IPS-NIHi11 (cell line): ENCODE measurements at places on chromosomes 4 and X.

DNA sequence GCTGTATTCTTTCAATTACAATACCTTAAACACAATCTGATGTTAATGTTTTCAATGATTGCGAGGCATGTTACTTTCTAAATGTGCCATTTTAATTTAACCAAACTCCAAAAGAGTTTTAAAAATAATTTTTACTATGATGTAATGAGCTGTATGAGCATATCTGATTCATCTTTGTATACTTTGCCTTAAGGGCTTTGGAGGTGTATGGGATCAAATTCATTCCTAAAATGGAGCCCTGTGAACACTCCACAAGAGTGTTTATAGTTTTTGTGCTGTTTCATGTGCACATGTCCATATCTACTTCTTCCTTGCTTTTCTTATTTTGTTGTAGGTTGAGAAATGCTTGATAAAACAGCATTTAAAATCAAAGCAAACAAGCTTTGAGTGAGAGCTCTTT, 82.4 kb downstream of the ATP10D start:
- no peak for DNase-seq

GRCh38 chr4:169634975-169635374, 14.6 kb downstream of the CLCN3 start:
- DNase-seq = no peak

DNA sequence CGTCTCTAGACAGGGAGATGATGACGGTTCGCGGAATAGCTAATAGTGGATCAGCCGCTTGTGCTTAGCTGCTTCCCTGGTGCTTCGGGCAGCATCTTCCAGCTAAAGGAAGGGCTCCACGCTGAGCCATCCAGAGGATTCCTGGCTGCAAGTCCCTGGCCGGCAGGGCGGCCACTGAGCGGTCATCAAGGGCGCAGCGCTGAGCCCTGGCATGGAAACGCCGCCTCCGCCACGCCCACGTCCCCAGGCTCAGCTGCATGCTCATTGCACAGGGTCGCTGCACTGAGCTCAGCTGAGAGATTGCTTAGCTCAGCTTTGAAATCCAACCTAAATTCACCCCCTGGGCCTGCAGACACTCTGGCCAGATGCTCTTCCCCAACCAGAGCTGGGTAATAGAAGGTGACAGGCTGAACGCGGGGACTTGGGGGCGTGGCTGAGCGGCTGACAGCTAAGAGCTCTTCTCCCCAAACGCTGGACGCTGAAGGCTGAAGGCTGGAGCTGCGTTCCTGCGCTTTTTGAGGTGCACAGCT, 118.2 kb upstream of the KIT start:
- DNase-seq = peak; percentile 79

DNA sequence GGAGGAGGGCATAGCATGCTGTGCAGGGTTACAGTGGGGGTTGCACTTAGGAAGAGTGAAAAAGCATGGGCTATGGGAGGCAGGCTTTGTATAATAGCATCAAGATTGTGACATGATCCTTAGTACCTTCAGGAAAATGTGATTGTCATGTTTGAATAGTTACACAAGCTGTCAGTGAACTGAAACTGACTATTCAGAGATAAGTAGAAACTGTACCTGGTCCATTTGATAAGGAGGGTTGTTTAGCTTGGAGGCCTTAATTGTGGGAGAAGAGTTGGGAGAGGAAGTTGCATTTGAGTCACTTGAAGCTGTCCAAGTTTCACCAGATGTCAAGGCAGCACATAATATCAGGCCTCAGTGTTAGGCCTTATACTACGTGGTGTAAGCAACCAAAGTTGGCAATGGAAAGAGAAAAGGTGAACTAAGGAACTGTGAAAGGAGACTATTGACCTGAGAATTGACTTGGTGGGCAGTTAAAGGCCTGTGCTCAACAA, 85.0 kb downstream of the TEX13C start:
- no peak for DNase-seq

GRCh38 chrX:118976599-118977340, 2.4 kb downstream of the LONRF3 start:
- DNase-seq = peak; percentile 35

DNA sequence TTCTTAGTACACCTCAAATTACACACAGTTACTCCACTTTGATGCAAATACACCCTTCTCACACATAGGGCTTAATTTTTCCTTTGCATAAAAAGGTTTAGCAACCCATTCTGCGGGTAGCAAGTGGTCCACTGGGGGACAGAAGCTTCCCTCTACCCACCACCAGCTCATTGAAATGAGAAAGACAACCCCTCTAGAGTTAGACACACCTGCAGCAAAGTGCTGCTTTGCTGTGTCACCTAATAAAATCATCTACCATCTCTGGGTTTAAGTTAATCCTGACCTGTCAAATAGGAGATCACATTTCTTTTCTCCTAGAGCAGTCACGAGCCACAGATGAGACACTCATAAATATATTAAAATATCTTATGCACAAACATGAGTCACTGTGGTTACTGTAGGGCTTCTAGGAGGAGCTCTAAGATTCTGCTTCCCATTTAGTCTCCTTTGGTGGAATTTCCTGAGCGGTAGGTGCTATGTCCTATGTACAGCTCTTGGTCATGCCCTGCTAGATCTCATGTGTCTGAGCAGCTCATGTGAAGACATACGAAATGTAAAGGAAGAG, 11.9 kb downstream of the BMX start:
- DNase-seq = no peak

DNA sequence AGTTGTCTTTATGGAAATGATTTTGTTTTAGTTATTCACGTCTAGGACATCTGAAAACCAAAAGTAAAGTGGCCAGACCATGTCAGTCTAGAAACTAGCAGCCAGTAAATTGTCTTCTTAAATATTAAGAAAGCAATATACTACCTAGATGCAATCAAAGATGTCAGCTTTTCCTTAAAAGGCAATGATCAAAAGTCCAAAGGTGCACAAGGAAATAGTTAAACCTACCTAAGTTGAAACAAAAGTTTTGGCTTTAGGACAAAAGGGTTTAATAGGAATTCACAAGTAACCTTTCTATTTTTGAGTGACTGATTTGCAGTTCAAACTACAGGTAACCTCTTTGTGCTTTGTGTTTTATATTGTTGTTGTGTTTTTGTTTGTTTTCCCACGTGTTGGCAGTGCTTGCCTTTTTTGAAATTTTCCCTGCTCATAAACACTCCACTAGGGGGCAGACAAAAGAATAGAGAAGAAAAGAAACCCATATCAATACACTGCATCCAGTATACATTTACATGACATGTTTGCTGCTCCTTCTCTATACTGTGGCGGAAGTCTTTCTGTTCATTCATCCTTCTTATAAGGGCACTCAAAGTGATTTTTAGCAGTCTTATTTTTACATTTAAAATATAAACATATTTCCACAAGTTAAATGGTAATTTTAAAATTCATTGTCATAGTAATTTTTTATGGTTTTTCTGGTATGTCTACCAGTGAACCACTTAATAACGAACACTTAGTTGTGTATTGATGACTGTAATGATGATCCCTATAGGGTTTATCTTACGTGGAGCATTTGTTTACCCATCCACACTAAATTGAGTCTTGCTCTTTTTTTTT, 62.7 kb downstream of the GAB1 start:
- DNase-seq = peak; percentile 35
